ENCODE measurements at places on chromosomes 12 and 14.

GRCh38 chr14:105974902-105975301 lies 448.5 kb downstream of the TMEM121 start:
- DNase-seq: no peak

DNA sequence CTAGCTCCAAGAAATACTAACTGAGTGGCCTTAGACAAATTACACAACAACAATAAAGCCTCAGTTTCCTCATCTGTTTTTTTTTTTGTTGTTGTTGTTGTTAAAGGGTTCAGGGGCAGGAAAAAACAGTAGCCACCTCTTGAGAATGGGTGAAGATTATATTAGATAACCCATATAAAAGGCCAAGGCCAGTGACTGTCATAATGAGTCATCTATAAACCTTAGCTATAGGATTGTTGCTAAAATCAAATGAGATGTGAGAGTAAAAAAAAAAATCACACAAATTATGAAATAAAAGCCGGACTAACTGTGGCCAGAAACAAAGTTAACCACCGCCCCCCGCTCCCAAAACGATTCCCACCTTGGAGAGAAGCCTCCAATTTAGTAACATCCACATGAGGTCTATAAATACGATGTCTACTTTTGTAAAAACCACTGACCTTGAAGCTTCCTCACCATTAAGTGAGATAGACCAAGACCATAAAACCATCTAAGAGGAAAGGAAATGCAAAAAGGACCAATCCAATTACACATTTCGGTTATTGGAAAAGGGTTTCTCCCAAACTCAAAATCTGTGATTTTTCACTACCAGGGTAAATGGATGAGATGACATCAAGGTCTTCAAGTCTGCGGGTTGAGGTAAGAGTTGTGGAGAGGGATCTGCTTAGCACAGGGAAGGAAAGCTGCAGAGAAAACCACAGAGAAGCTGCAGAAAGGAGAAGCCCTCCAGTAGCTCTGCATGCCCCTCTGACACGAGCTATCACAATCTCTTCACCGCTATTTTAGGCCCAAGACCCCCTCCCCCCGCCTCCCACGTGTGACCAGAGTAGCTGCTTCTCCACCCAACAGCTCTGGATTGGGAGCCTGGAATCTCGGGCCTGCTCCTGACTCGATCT lies 1.0 kb downstream of the NAA25 start:
- DNase-seq: no peak

DNA sequence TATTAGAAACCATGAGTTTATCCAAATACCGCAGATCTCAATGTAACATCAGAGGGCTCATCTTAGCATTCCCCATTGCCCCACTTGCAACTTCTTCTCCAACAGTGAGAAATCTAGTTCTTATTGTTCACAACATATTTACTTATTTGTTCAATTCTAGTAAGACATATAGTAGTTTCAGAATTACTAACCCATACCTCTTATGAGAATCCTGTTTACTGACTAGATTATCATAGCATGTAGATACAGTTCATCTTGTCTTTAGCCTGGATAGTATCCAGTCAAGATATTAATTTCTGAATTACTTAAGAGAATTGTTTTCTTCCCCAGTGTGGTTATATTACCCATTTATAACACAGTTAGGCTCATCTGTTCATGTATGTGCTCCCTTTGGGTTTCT lies 80.6 kb downstream of the NIN start:
- no peak for DNase-seq

DNA sequence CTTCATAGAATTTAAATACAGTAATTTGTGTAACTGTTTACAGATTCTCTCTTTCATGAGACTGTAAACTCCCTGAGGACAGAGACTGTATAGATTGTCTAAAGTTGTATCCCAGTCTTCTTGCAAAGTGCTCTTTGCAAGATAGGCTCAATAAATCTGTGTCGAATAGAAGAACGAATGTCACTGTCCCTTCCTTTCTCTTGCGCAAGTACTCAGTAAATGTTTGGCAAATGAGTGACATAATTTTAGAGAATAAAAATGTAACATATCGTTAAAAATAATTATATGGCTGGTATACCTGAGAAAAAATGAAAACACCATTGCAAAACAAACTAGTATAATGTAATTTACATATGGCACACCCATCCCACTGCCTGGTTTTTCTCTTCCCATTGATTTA lies 1.9 kb upstream of the RALGAPA1 start:
- DNase-seq: no peak

DNA sequence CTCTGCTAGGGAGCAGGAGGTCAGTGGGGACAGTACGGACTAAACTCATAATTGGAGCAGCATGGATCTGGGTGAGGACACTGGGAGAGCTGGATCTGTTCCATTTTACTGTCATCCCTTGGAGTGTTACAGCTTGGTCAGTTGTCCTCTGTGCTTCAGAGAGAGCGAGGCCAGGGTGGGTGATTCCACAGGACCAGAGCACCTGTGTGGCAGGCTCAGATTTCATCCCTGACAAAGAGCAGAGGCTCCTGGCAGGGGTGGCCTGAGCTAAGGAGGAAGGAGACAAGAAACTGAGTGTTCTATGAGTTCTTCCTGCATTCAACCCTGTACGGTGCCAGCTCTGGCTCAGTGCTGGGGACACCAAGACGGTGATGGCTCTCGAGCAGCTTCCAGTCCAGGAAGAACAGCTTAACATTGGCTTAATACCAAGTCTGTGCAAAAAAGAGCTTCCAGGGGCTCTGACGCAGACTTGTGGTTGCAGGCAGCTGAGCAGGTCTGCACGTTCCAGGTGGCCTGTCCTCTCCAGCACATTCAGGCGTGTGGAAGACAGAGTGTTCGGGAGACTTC lies 8.4 kb upstream of the PGF start:
- peak; percentile 55 for DNase-seq

DNA sequence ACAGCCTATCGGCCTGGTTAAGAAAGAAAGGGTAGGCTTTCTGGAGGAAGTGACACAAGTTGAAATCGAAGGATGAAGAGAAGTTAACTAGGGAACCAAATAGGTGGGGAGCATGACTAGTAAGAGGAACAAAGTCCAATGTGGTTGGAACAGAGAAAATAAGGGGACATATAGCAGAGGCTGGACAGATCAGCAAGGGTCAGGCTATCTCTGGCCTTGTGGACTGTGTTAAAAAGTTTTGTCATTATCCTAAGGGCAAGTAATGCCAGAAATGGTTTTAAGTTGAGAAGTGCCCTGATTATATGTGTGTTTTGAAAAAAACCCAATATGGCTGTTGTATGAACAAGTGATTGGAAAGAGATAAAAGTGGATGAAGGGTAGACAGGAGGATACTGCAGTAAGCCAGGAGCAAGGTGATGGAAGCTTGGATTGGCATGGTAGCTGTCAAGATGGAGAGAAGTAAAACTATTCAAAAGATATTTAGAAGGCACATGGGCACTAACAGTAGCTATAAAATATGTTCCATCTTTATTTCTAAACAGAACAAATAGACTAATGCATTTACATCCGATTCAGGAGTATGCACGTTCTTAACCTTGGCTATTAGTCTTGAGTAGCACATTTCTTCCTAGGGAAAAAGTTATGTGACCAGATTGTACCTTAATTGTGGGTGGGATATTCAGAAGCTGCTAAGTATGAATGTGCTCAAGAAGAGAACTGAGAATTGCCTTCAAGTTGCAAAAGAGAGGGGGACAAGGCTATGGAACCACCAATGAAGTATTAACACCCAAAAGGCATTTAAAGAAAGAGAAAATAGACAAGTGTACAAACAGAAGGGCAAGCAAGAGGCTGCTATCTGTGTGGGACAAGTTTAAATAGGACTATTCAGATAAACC lies 46.8 kb upstream of the OR5AU1 start:
- no peak for DNase-seq

- DNase-seq: no peak
Observed at GRCh38 chr14:60344751-60345150, 95.7 kb downstream of the PPM1A start.

GRCh38 chr12:14612250-14612649 lies 44.6 kb upstream of the PLBD1 start:
- DNase-seq: no peak

- DNase-seq: no peak
Observed at GRCh38 chr12:94736004-94736403, 85.6 kb upstream of the TMCC3 start.

- DNase-seq: no peak
Observed at GRCh38 chr12:125014526-125014925, 21.1 kb downstream of the BRI3BP start.

DNA sequence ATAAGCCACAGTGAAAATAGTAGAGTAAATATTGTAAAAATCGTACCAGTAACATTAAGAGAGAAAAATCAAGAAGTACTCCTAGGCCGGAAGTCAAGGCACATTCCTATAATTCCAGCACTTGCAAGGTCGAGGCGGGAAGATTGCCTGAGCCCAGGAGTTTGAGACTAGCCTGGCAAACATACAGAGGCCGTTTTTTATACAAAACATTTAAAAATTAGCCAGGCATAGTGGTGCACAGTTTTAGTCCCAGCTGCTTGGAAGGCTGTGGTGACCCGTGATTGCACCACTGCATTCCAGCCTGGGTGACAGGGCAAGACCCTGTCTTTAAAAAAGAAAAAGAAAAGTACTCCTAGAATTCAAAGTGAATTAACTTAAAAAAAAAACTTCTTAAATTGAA lies 341.8 kb downstream of the C12orf50 start:
- DNase-seq: no peak

GRCh38 chr12:29771165-29771564 lies 12.6 kb downstream of the TMTC1 start:
- no peak for DNase-seq

DNA sequence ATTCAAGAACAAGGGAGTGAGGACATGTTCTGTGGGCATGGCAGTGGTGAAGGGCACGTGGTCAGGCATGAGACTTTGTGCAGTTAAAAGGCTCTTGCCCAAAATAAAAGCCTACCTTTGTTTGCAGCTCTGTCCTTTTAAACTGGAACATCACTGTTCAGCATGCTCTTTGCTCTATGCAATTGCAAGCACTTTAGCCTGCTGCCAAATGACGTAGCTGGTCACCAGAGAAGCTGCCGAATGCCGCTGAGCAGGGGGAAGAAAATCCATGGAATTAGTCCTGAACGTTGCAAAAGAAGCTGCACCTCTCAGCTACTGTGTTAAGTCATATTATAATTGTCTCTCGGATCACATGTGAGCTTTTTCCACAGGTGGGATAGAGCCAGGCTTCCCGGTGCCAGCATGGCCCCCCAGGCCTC lies 176.3 kb upstream of the DIO2 start:
- DNase-seq: no peak

DNA sequence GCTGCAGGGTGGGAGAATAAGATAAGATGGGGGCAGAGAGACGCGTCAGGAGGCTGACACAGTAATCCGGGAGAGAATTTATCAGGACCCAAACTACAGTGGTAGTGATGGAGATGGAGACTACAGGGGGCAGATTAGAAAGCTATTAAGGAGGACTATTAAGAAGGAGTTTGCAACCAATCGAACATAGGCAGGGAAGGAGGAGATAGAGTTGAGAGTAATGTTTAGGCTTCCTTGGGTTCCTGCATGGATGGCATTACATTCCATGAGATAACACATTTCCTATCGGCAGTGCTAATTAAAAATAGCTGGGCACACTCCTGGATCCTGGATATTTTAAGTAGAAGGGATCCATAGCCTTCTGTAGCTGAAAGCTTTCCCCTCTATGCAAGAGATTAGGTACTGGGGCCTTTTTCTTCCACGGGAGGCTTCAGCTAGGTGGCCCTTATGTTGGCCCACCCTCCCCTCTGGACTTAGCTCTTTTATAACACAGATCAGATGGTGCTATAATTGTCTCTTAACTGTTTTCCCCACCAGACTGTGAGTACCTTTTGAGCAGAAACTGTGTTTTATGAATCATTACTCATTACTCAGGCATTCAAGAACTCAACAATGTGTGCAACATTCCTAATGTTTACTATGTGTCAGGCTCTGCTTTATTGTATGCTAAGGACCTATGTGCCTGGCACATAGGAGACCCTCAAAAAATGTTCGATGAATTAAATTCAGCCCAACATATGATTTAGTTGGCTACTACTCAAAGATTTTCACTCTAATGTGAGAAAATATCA lies 113.0 kb downstream of the RMST start:
- no peak for DNase-seq

DNA sequence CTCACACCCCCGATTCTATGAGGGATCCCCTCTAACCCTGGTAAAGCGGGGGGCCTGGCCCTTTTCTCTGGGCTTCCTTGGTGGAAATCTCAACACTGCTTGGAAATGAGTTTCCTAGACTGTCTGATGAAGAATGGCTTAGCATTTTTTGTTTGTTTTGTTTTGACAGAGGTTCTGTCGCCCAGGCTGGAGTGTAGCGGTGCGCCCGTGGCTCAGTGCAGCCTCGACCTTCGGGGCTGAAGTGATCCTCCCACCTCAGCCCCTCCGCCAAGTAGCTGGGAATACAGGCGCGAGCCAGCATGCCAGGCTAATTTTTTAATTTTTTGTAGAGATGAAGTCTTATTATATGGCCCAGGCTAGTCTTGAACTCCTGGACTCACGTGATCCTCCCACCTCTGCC lies 30.3 kb downstream of the TC2N start:
- no peak for DNase-seq

GRCh38 chr14:36320897-36321381 lies 502 bp upstream of the MBIP start:
- no peak for DNase-seq

DNA sequence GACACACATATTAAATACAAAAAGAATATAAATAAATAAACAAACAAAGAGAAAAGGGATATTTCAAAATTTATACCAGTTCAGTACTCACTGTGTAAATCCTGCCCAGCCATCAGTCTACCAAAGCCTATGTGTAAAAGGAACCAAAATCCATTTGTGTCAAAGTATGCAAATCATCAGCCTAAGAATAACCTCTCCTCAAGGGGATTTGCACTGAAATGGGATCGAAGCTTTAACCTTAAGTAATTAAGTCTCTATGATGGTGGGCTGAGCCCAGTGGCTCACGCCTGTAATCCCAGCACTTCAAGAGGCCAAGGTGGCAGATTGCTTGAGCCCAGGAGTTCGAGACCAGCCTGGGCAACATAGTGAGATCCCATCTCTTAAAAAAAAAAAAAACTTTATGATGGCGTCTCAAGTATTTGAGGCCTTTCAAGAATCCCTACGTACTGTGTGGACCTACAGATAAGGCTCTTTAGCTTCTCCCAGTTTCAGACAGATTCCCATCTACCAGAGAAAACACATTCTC lies 57.8 kb upstream of the METAP2 start:
- DNase-seq: no peak

DNA sequence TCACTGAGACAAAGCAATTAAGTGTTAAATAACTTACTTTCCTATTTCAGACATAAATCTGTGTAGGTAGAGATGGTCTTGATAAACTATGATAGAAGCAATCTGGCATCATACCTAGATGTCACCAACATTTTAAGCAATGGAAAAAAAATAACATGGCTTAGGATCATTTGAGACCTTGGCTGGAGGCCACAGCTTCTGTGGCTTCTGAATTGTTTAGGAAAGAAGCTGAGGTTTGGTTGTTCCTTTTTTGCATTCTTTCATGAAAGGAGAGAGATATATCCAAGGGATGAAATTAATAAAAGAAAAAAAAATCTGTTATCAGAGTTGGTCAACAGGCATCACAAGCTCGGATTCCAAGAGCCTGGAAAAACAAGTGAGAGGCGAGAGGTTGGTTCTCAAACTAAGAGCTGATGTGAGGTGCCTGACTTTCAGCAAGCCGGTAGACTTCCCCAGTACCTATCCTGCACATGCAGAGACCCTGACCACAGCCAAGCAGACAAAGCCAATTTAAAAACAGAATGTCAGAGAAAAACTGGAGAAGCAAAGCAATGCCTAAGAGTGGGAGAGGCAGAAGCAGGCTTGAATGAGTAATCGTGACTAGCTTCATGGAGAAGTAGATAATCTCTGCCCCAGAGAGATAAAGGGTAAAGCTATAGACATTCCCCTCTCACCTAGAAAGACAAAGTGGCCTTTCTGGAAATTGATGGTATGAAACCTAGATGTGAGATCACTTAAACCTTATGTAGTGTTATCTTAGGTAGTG lies 43.4 kb upstream of the ST8SIA1 start:
- no peak for DNase-seq
